Renal cortex interstitium (tissue), 15 donors: ENCODE measurements at places on chromosomes 11 and 22. TPM values are rescaled to one million over a fixed set of nuclear protein-coding genes. Genes with fewer than 3 reads are reported as not detected.

DNA sequence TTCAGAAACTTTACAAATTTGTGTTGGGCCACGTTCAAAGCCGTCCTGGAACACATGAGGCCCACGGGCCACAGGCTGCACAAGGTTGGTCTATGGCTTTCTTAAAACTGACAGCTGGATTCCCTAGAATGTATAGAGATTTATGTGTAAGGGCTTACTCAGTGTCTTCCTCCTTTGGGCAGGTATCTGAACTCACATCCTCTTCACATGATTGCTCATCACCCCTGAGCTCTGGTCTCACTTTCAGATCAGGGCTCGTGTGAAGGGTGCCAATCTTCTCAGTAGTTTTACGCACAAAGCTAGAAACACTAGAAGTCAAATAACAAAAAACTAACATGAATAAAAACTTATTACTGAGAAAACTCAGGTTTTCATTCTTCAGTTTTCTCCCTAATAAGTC is 27.1 kb downstream of the HPS5 start:
- DNase-seq = no peak

GRCh38 chr22:44913198-44913983 is 96.4 kb downstream of the PHF21B start:
- DNase-seq = no peak

LMNTD2 gene
- 3.3 TPM for polyA plus RNA-seq

DNA sequence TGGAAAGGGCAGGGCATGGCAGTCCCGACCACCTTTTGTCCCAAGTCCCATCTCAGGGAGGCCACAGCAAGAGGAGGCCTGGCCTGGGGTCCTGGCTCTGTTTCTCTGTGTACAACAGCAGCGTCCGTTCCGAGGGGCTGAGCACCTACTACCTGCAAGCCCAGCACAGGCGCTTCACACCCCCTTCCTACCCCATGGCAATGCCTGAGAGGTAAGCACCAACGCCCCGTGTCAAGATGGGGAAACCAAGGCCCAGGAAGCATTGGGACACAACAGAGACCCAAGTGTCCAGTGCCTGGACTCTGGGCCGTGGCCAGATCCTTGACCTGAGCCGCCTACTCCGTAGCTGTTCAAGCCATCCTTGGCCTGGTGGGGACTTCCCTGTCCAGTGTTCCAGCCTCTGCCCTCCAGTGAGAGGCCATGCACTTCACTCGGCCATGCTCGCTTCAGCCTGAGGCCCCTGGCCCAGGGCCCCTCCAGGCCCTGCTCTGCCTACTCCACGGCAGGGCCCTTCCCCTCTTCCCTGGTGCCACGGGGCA is 14.3 kb upstream of the TCF20 start:
- no peak for DNase-seq

- DNase-seq = no peak
Measured at GRCh38 chr11:31443802-31444201, 65.6 kb downstream of the IMMP1L start.

- no peak for DNase-seq
Measured at GRCh38 chr22:20238536-20238900, 29.6 kb downstream of the RTN4R start.

GRCh38 chr11:114218508-114218907 is 77.7 kb upstream of the NNMT start:
- no peak for DNase-seq

DNA sequence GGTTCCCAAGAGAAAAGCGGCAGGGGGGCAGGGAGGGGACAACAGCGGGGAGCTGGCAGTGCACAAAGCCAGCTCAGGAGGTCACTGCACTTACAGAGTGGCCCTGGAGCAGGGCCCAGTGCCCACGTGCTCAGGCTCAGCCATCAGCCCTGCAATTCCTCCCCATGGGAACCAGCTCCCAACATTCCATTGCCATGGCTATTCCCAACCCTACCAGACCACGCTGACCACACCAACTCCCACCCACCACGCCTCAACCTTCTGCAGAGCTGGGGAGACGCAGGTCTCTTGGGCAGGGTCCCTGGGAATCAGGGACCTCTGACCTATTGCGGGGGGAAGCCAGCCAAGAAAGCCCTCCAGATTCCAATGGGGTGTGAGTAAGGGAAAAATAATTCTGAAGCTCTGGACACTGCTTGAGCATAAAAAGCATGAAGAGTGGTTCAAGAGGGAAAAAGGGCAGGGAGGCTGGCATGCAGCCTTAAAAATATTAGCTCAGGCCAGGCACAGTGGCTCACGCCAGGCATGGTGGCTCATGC is 38.3 kb upstream of the TFIP11 start:
- DNase-seq = no peak

GAL gene
- polyA plus RNA-seq = 0.39 TPM

- DNase-seq = no peak
Measured at GRCh38 chr22:35611891-35612576, 5.1 kb downstream of the MB start.

OR56A1 gene
- polyA plus RNA-seq = not detected

GRCh38 chr22:17159504-17159951 is 451 bp upstream of the HDHD5 start:
- DNase-seq = no peak

OR2AG1 gene
- not detected for polyA plus RNA-seq

DNA sequence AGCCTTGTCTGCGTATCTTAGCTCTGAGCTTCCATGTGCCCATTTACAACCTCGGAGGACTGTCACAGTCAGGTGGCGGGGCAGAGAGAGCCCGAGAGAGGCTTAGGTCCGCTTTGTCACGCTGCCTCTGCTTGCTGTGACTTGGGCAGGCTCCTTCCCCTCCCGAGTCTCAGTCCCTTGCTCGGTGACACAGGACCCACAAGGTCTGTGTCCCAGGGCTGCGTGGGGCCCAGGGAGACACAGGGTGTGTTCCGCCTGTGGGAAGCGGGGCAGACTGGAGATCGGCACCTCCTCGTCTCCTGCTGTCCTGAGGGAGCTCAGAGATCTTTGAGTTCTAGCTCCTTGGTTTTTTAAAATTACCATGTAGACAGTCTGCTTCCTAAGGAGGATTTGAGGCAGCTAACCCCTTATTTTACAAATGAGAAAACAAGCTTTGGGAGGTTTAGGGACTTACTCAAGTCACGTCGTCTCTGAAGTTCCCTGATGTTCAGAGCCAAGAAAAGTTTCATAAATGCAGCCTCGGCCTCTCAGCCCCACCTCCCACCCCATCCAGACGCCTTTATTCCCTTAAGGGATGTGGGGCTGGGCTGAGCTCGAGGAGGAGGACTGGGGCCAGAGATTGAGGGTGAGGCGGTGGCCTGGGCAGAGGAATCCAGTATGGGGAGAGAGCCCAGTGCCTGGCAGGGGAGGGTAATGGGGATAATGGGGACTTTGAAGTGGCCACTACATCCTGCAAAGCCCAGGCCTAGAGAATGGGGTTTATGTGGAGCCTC is 103.6 kb downstream of the NECTIN1 start:
- DNase-seq = no peak

CELF1 gene
- polyA plus RNA-seq = 126 TPM

- DNase-seq = no peak
Measured at GRCh38 chr11:20566591-20567434, 32.6 kb upstream of the SLC6A5 start.
